ENCODE measurements at places on chromosomes 7 and 10.

DNA sequence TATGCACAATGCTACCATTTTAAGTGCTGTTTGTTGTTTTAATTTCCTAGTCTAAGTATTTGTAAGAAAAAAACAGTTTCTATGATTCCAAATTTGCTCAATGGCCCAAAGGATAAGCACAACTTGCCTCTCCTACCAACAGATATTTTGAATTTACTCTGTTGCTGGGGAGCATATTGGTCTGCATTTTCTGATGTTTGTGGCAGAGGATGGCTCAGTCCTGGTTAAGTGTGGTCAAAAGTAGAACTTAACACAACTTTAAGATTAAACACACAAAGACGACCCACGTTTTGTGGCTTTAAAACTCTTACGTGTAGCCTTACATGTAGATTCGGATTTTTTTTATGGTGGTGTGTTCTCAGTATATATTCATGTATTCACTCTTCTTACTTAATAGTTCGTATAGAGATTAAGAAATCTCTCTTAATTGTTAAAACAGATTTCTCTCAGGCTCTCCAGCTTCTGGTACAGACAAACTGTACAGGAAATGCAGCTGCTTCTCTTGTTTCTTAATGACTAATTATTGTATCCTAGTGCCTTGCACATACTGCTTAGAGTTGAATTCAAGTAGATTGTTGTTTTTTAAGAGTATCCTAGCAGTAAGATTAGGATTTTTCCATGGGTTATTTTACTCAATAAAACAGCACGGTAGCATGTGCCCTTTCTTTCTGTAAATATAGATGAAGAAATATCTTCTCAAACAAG is 86.2 kb downstream of the GPR85 start:
- peak; percentile 10 for DNase-seq

- no peak for DNase-seq
Measured at GRCh38 chr10:131670341-131670740, 230.5 kb upstream of the PPP2R2D start.

DNA sequence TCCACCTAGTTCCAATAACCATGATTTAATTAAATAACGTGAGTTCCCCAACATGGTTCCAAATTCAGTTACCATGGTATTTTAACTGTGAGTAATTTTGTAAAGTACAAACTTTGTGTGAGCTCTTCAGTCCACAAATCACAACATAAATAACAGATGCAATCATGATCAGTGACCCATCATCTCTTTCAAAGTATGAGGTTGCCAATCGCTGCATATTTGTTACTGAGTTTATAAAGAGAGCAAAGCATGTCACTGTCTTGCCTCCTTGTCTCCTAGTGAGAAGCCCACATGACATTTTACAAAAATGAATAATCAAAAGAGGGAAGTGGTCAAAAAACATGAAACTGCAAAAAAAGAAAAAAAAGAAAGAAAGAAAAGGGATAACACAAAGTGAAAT is 69.1 kb upstream of the PDSS1 start:
- no peak for DNase-seq

- peak; percentile 45 for DNase-seq
Measured at GRCh38 chr7:77199013-77199966, at the start of gene FGL2. FGL2 (minus strand) TSS chr7:77199819; CDS start chr7:77199793, 26 bp downstream.

DNA sequence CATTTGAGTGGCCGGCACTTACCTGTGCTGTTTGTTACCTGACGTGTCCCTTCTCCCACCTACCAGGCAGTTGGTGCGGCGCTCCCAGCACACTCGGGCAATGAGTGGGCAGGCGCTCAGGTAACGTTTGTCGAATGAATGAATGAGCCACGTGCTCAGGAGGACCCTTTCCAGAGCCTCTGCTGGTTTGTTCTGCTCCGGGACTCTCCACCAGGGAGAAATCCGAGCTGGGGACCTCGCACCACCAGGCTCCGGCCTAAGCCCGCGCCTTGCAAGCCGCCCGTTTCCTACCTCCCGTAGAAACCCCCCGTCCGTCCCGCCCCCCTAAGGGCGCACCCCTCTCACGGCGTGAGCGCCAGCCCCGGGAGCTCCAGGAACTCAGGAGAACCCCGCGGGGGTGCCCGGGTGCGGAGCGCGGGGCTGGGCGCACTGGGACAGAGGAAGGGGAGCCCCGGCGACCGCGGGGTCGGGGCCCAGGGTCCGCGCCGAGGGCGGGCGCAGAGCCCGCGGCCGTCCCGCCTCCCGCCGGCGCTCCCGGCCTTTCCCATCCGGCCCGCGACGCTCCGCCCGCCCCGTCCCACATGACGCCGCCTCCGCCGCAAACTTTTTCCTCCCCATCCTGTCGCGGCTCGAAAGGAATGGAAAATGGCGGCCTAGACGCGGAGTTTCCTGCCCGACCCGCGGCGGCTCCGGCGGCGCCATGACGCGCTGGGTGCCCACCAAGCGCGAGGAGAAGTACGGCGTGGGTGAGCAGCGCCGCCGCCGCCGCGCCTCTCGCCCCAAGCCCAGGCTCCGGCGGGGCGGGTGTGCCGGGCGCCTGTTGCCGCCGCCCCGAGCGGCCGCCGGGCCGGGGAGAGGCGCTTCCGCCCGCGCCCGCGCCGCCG is at the start of gene DOCK1:
Gene DOCK1, plus strand, starts transcription at position 611 of the 884 bp plus-strand sequence. Its CDS starts 90 bp downstream, at position 701.
- peak; percentile 13 for DNase-seq

DNA sequence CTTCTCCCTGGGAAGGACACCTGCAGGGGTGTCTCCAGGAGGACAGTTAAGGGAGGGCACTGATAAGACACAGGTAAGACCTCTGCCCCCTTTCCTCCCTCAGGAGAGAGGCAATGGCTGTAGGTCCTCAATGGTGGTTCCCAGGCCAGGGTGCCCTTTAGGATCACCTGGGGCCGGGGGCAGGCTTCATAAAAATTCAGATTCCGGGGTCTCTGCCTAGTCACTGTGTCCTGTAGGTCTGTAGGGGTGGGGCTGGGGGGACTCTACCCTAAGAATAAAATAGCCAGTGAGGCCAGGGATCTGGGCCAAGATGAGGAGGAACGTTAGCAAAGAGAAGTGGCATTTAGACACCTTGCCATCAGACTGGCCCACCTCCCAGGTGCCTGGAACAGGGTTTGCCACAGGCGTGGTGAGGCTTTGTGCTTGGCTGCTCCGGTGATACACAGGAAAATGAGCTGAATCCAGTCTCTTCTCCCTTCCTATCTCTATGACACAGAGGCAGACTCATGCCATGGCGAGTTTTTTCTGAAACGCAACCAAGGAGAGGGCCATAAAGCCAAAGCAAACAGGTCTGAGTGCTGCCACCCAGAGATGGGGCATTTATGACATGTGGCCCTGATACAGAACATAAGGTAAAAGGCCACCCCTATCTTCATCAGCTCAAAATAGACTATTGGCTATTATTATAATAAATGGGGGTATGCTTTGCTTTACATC is 52.6 kb downstream of the SH3PXD2A start:
- DNase-seq: no peak

DNA sequence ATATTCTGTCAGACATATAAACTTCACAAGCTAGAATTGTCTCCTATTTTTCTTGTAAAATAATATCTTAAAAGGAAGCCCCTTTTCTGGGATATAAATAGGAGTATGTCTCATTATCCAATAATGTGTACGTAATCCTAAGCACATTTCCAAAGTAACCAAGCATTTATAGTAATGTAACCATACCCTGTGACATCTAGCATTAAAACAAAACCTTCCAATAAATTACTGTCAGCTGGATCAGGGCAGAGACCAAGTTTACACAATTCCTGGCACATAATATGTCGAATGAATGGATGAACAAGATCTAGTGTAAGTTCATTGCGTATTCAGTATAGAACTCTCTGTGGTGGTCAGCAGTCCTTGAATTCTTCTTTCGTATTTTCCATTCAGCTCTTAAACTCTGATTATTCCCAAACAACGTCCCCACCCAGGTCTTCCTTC is 14.3 kb downstream of the CPED1 start:
- no peak for DNase-seq

DNA sequence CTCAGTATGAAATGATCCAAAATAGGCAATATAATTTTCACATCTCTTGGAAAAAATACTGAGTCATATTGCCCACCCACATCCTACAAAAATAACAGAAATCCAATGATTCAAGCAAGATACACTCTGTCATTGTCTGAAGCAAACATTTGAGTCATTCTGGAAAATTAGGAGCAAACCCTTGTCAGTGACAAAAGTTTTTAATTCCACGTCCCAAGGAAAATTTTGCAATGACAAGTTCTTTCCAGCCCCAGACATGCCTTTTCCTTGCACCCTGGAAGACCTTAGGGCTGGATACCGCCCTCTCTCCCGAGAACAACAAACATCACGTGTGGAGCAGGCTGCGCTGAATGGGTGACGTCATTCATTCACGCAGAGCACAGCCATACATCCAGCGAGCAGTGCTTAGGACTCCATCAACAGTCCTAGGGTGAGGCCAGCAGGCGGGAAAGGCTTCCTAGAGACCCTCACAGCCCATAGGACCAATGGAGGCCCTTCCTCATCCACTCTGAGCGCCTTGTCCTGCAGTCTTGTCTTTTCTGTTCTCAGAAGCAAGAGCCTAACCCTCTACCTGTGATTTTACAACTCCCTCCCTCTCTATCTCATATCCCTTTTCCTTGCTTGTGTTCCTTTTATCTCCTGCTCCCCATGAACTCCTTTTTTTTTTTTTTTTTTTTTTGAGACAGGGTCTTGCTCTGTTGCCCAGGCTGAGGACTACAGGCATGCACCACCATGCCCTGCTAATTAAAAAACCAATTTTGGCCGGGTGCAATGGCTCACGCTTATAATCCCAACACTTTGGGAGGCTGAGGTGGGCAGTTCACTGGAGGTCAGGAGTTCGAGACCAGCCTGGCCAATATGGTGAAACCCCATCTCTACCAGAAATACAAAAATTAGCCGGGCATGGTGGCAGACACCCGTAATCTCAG is 23.5 kb upstream of the KDM7A start:
- DNase-seq: no peak

- no peak for DNase-seq
Measured at GRCh38 chr10:45197816-45198485, 117.5 kb downstream of the OR13A1 start.

- no peak for DNase-seq
Measured at GRCh38 chr10:86801995-86802394, 45.6 kb downstream of the BMPR1A start.

DNA sequence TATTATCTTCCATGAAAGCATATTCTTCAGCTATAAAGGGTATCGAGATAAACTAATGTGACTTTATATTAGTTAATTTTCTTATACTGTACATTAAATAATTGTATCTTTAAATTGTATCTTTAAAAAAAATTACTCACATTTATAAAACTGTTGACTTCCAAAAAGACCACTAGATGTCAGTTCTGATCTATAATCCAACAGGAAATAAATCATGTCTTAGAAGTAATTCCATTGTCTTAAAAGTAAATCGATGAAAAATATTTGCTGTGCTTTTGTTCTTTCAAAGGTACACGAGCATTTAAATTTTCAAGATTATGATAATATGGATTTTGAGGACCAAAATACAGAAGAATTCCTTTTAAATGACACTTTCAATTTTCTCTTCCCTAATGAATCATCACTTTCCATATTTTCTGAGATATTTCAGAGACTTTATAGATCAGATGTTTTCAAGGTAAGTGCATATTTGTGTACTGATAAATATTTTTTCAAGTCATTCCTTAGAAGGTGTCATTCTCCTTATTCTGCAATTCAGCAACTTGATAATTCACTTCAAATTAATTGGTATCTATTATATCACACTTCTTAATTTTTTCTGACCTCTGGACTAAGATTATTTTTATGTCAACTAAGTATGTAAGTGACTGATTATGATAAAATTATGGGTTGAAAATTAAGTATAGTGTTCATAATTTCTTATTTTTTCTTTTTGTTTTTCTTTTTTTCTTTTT is 138.5 kb downstream of the CPED1 start:
- DNase-seq: no peak

DNA sequence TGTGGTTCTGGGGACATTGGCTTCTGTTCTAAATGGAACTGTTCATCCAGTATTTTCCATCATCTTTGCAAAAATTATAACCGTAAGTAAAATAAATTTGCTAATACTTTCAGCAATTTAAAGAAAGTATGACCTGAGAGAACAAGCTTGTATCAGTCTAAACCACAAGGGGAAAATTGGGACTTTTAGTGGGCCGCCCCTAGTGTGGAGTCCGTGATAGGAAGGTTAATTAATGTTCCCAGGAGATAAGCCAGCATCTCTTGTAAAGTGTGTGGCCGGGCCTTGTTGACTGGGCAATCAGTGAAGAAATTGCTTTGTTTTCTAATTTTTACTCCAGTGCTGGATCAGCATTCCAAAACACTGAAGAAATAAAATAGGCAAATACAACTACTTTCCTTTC is 83.0 kb downstream of the ABCB5 start:
- no peak for DNase-seq

GRCh38 chr10:124728071-124728829 is 15.9 kb downstream of the FAM53B start:
- DNase-seq: no peak

DNA sequence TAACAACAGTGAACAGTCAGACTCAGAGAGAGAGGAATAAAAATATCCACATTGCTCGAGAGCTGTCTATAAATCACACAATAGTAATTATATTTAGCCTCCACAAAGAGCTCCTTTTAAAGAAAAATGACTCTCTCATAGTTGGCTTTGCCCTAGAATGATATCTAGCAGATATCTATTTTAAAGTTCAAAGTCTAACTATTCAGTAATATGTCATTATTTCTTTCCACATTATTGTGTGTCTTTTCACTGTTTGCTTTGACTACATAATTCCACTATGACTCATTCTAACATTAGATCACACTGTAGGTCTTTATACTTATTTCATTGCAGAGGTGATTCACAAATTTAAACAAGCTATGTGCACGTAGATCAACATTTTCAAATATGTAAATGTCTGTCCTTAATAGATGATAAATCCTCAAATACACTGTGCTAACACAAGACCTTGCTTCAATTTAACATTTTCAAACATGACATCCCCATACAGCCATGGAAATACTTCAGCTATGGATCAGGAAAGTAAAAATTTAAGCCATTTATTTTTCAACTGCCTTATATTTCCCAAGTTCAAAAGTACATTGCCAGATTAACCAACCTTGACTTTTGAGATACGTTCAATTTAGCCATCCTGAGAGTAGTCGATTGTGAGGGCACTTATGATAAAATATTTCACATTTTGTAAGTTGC is 99.9 kb upstream of the AKR1E2 start:
- DNase-seq: peak; percentile 3

DNA sequence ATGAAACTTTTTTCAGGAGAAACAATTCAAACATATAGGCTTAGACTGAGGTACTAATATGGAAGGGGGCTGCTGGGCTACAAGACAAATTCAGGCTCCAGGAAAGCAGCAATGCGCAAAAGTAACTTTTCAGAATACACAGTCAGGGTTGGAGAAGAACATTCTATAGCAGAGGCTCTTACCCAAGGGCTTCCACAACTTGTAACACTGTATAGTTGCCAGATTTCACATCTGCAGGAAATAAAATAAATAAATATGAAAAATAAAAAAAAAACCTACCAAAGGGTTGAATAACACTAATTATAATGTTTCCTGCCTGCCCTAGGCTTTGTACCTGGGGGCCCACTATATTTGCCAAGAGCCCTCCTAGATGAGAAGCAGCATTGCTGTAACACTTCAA is 14.3 kb downstream of the MMS19 start:
- DNase-seq: no peak

- no peak for DNase-seq
Measured at GRCh38 chr7:73980206-73980605, 47.8 kb upstream of the ELN start.

All from activated CD4-positive, alpha-beta T cell treated with anti-CD3 and anti-CD28 coated beads, Interleukin-2, Interleukin-6, amounts not matched to agents 100 ng/mL and 50 ng/mL, durations not matched to agents 16 hours and 8 hours (primary cell).